NCI-H2171 (cell line): ENCODE measurements at places on chromosomes 1 and 21.
A peak's percentile ranks its signal among the peaks of the same experiment; 100 is the strongest.

- no peak for DNase-seq
These were observed 57.5 kb upstream of the PRDM2 start for GRCh38 chr1:13642306-13643004.

- no peak for DNase-seq
These were observed 1.3 kb downstream of the KRTAP12-3 start for GRCh38 chr21:44658913-44659595.

DNA sequence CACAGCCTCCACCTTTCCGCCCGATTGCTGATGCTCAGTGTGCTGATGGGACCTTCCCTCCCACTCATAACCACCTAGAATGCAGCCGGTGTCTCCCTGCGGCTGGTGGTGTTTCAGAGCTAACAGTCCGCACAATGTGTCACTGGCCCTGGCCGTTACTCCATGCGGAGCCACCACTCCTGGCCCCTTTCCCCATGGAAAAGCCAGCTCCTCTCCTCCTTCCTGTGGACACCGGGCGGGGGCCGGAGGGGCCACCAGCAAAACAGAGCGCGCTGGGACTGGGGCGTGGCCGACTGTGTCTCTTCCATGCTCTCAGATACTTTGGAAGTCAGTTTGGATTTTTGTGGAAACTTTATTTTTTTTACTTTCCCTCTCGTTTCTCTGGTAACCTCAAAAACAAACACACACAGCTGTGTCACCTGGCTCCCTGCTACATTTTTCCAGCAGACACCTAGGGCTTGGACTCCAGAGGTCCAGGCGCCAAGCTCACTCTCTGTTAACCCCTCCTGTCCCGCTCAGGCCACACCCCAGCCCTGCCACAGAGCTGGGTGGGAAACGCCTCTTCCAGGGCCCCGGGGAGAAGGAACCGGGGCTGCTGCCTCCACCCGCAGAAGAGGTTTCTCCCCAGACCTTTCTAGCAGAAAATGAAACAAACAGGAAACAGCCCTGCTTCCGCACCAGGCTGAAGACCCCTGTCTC, 32.5 kb upstream of the COL6A2 start:
- DNase-seq, result no peak

- DNase-seq, result no peak
These were observed 254.8 kb upstream of the PLXNA2 start for GRCh38 chr1:208499026-208499425.

GRCh38 chr1:200706111-200706814, 32.4 kb upstream of the CAMSAP2 start:
- DNase-seq, result no peak

- no peak for DNase-seq
These were observed 72.2 kb downstream of the ATF6 start for GRCh38 chr1:161838362-161838761.

- DNase-seq, result no peak
These were observed 54.3 kb downstream of the ST6GALNAC5 start for GRCh38 chr1:76921590-76921989.

- no peak for DNase-seq
These were observed 362.7 kb upstream of the B3GALT2 start for GRCh38 chr1:193549081-193549480.

DNA sequence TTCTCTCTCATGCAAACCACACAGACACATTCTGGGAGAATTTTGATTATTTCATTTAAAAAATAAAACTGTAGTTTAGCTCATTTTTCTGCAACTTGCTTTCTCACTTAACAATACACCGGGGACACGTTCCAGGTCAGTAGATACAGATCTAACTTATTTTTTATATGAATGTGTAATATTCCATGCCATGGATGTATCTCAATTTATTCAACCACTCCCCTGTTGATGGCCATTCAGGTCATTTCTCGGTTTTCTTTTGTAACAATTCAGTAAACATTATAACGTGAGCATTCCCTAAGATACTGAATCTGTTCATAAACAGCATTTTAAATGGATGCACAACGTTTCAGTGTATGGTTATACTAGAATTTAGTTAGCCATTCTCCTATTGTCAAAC, 64.7 kb downstream of the CSMD2 start:
- DNase-seq, result no peak

DNA sequence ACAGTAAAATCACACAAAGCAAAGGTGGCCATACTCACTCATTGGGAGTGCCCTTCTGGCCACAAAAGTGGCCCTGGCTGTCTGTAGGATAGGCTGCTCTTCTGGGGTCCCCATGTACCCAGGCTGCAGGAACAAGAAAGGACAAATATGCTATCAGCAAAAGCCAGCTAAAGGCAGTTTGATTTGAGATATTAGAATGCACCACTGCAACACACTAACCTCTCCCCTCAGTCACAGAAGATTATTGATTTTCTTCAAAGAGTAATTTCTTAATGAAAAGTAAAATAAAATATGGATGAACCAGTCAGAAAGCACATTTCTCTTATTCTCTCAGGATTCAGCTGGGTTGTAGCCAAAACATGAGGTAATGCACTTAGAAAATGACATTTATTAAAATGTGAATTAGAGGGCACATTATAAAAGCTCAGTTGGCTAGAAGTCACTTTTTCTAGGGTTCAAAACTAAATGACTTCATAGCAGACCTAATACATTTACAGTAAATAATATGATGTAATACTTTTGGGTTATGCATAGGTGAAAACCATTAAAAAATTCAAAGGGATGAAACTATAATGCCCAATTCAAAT, 140.8 kb downstream of the LHX8 start:
- no peak for DNase-seq

- DNase-seq, result peak; percentile 89
These were observed 749 bp upstream of the GLUL start for GRCh38 chr1:182392050-182393028.

DNA sequence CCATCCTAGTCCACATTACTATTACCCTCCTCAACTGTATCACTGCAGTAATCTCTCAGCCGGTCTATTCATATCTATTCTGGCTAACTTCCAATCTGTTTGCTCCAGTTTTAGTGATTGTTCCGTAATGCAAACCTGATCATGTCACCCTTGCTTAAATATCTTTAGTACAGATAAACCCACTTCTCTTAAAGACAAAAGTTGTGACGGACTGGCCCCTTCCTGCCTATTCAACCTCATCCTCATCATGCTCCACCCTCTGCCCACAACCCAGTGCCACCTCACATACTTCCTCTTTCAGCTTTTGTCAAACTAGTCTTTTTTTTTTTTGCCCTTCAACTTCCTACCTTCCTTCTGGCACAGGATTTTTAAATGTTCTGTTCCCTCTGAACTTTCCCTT, 2.8 kb upstream of the C1orf162 start:
- DNase-seq, result no peak

GRCh38 chr1:209723756-209724693, 19.4 kb downstream of the HSD11B1 start:
- DNase-seq, result no peak

DNA sequence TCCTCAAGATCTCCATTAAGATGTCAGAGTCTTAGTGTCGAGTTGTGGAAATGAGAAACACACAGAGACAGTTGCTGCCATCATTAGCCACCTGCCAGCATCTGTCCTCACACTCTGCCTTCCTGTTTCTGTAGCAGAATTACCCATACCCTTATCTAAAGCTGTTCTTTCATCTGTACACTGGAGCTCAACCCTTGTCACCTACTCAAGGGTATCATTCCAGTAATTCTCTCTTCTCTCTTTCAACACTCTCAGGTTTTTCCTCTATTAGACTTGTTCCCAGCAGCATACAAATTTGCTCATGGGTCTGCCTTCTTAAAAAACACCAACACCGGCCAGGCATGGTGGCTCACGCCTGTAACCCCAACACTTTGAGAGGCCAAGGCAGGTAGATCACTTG, 27.4 kb upstream of the RNF2 start:
- DNase-seq, result no peak

GRCh38 chr1:91791103-91791502, 94.8 kb downstream of the TGFBR3 start:
- no peak for DNase-seq

DNA sequence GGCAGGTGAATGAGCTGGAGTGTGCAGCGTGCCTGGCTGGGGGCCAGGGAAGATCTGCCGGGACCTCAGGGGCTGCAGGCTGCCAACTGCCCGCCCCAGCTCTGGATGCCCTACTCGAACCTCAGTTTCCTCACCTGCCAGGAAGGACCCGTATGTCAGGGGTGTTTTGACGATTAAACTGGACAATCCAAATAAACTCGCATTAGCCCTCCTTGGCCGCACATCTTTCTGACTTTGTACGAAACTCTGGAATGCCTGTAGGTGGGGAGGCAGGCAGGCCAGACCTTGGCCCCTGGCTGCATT, 8.3 kb upstream of the ZNF669 start:
- no peak for DNase-seq

DNA sequence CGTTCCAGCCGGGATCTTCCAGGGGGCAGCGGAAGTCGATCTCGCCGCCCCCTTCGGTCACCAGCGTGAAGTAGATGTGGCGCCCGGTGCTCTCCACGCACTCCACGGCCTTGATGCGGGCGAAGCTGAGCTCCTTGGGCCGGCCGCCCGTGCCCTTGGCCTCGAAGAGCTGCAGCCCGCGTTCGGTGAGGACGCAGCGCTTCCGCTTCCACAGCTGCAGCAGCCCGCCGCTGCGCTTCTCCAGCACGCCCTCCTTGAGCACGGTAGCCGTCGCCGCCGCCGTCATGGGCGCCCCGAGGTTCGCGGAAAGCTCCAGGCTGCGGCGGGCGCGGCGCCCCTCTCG, 516 bp downstream of the PHLDA3 start:
- DNase-seq, result peak; percentile 59
